ENCODE measurements at places on chromosomes 2 and 18.

DNA sequence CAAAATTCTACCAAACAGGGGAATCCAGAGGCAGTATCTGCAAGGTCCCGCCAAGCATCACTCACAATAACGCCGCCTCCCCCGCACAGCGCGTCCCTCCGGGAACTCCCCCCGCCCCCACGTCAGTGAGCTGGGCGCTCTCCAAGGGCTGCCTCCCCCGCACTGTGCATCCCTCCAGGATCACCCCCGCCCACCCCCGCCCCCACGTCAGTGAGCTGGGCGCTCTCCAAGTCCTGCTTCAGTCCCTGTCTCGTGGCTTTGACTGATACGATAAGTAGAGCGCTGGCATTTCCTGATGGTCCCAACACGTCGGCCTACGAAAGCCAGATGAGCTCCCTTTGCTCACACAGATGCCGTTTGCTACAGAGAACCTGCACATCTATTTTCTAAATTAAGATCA lies 130.7 kb upstream of the TPO start:
- no peak for DNase-seq

DNA sequence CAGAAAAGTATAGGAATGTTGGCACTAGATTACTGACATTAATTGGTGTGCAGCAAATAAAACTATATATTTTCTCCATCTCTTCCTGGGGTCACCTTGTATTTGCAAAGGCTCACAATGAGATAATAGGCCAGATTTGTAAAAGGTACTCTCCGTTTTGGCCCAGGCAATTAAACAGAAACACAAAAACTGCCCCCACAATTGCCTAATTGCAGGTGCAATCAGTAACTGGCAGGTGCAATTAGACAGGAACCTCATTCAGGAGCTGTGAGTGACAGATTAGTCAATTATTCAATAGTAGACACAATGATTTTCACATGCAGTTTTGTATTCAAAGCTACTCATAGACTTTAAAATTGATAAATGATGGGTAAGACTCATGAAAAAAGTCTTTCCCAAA lies 451.4 kb upstream of the ID2 start:
- DNase-seq, result no peak

DNA sequence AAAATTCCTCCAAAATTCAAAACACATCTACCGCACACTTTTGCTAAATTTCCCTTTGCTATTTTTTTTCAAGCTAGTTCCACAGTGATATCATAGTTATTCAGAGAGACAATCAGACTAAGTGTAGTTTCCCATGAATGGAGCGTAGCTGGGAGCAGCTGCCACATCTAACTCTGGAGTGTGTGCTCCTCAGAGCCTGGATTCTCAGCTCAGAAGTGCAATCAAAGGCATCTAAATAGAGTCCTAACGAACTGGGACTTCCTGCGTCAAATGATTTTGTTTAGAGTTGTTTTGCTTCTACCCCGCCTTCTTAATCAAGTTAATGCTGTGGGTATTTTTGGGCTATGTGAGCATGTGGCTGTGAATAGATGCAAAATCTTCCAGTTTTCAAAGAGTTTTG lies 160.3 kb downstream of the TMEM18 start:
- DNase-seq, result no peak

GRCh38 chr2:205683502-205684367 lies 1.4 kb downstream of the NRP2 start:
- DNase-seq, result no peak

GRCh38 chr2:146455325-146455724 lies 1389.5 kb upstream of the ACVR2A start:
- DNase-seq, result no peak

GRCh38 chr2:108965540-108966289 lies 23.3 kb downstream of the EDAR start:
- DNase-seq, result no peak

DNA sequence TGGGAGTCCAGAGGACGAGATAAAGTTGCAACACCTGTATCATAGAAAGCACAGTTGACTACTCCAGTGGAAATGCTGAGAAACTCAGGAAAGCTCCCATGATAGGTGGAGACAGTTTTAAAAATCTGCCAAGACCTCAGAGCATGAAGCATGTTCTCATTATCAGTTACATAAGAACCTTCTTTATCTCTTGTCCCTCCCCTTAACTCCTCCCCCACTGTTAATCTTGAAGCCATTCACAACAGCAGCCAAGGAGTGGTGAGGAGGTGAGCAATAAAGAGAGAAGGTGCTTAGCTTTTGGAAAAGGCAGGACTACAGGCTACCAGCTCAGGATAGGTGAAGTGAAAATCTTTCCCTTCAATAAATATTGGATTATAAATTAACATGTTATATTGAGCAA lies 657.9 kb downstream of the NYAP2 start:
- DNase-seq, result no peak

DNA sequence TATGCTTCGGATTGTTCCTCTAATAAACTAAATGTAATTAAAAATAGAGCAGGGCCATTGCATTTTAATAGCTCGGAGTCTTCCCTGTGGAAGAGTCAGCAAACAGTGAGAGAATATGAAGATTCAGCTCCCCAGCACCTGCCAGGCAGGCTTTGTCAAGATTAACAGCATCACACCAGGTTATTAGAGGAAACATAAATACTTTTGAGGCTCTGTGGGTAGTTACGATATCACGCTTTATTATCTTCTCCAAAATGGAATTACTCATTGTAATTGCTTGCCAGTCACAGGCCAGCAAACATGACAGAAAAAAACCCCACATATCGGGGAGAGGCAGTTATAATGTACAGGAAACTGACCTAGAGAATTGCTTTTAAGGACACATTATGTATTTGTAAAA lies 303.9 kb downstream of the CPS1 start:
- DNase-seq, result no peak

DNA sequence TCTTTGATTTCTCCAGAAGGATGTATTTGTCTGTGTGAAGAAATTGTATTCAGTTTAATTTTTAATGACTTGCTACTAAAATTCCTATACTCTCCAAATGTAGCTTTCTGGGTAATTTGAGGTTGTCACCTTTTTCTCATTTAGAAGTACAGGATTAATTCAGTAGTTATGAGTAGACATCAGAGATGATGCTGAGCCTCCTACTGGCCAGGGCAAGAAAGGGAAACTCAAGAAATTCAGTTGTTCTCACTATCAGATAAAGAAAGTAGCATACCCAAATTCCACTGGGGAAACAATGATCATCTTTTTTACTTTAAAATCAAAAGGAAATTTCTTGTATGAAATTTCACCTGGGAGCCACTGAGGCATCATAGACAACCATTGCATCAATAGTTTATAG lies 199.4 kb downstream of the SATB2 start:
- no peak for DNase-seq

- DNase-seq, result no peak
Observed at GRCh38 chr18:8257851-8258434, 351.3 kb upstream of the RAB12 start.

DNA sequence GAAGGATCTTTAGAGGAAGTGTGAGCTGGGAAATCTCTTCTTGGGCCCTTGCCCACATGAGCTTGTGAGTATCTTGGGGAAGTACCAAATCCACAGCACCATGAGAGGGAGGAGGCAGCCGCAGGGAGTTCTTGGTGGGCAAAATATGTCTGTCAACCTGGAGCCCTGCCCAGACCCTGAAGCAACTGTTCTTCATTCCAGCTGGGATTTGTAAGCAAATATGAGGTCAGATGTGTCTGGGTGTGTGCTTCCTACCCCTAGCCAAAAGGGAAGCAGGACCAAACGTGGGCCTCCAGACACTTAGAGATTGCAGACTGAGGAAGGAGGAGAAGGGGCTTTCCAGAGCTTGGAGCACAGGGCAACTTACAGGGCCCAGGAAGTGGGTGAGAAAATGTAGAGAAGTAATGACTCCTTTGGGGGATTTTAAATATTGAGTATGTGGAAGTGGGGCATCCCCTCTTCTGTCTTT lies 41.9 kb downstream of the TMEM247 start:
- no peak for DNase-seq

- DNase-seq, result no peak
Observed at GRCh38 chr2:88144914-88145497, 17.1 kb upstream of the FABP1 start.

DNA sequence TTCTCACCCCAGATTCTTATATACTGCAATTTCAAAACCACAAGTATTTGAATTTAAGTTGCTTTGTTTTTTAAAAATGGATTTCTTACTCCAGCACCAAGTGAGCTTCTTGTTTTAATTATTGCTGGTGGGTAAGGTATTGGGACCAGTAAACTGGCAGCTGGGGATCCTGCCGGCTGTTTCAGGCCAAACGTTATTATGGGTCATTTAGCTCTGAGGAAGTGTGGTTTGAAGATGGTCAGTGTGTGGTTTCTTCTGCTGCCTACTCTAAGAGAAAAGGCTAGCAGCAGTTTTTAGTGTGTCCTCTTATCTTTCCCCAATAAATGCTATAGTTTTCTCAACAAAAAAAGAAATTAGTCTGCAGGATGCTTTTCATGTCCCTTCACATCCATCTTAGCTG lies 30.6 kb downstream of the CFAP221 start:
- DNase-seq, result no peak

- no peak for DNase-seq
Observed at GRCh38 chr2:172938713-172939375, 136.8 kb upstream of the MAP3K20 start.

DNA sequence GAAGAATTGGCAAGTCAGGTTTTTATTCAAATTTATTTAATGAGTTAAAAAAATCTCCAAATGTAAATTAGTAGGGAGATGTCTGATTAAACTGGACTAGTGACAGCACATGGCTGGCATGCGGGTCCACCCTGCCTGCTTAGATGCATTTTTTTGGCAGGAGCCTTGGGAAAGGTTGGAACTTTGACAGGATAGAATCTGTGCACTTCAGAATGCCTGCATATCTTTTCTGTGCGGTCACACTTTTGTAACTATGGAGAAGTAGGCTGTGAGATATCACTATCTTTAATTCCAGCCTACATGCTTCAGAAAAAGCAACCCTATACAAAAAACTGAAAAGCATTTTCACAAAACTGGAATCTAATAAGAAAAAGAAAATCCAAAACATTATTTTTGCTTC lies 317.8 kb downstream of the MBD2 start:
- DNase-seq, result no peak

DNA sequence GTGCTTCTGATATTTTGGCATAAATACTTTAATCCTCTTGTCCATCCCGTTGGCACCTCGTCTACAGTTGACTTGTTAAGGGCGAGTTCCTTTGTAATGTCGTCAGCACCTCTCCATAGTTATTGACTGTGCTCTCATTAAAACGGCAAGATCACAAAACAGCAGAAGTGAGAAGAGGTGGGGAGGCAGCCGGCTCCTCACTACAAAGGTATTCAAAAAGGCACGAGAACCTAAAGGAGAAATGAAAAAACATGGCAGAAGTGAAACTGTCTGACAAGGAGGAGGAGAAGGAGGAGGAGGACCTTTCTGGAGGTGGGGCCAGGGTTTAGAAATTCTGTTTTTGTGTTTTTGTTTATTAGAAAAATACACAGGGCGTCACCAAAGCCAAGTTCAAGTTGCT lies 235.6 kb downstream of the BCL11A start:
- DNase-seq, result no peak

DNA sequence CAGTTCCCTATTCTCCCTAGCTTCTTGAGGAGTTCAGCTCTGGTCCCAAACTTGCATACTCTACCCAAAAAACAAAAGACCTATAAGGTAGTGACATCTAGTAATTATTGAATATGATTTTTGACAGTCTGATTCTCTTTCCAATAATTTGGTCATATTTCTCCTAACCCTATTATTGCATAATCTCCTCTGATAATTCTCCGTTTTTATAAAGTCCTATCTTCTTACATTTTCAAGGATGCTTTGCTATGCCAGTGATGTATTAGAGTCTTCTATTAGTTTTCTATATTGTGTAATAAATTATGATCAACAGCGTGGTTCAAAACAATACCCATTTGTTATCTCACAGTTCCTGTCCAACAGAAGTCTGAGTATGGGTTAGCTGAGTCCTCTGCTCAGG lies 426.3 kb downstream of the BCL11A start:
- no peak for DNase-seq

GRCh38 chr2:233060980-233061590 lies 943 bp downstream of the INPP5D start:
- DNase-seq, result no peak

- no peak for DNase-seq
Observed at GRCh38 chr2:2026252-2026831, 282.0 kb upstream of the PXDN start.

GRCh38 chr18:64275593-64276300 lies 126.9 kb upstream of the LINC00305 start:
- no peak for DNase-seq

DNA sequence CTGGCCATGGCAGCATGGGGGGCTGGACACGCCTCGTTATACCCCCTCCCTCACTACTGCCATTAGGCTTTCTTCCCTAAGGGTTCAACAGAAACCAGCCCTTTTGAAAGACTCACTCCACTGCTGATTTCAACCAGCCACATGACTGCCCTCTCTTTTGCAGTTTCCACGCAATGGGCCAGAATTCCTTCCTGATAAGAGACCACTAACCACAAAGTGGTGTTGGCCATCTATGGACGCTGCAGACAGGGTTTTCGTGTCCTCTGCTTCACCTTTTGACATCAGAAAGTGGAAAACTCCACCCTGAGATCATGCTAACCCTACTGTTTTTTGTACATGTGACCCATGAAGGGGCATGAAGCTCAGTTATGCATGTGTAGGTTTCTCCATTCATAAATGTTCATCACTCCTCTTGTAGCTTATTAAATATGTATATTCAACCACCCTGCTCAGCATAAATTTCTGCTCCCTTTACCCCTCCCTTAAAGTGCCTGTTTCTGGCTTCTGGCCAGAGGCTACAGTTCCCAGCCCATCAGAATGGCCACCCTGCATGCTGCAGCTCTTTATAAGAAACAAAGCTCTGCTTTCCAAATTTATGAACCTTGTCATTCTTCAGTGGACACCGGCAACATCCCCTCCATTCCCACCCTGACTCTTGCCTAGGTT lies 106.6 kb upstream of the MSH6 start:
- no peak for DNase-seq

All from stimulated activated CD8-positive, alpha-beta memory T cell treated with anti-CD3 and anti-CD28 coated beads, Interleukin-7, amount 100 ng/mL, for 48 hours (primary cell).